Amniotic epithelial cell (primary cell): ENCODE measurements at places on chromosomes 5 and 9.

GRCh38 chr5:141636413-141637122 lies at the start of the genes HDAC3 and RELL2:
HDAC3 (minus strand) TSS chr5:141636849; CDS start chr5:141636790, 59 bp downstream.
RELL2 (plus strand) TSS chr5:141636997; CDS start chr5:141638226, 1,229 bp downstream.
- peak; percentile 77 for DNase-seq

- no peak for DNase-seq
Measured at GRCh38 chr9:127273326-127273725, 8.8 kb downstream of the GARNL3 start.

- no peak for DNase-seq
Measured at GRCh38 chr5:56703952-56704351, 111.4 kb upstream of the MAP3K1 start.

GRCh38 chr5:159405611-159406031 lies 75.3 kb upstream of the IL12B start:
- no peak for DNase-seq

DNA sequence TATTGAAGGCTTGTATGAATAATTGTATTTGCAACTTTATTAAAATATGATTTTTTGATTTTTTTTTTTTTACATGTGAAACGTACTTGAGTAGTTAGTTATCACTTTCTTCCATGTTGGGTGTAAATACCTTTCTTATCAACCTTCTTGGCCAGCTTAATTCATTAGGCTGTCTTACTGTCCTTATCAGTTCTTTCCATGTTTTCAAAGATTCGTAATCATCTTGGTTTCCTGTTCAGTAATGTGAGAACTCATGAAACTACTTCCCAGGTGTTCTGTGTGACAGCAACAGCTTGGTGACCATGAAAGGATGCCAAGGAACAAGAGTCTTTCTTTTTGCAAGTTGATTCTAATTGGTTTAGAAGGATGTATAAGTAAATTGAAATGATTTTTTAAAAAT lies 100.0 kb downstream of the ADGRV1 start:
- no peak for DNase-seq

DNA sequence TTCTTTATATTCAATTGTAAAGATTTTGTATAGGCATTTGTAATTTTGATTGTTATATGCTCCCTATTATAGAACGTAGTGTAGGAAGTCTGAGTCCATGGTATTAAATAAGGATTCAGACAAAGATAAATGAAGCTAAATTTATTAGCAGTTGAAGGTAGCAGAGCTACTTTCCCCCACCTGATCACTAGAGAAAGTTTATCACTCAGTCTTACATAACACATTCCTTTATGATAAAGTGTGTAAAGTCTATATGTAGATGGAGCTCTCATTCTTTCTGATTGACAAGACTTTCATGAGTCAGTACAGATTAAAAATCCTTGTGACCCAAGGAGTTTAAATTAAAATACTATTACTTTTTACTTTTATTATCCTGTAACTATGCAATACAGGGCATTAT lies 2.3 kb upstream of the MIER3 start:
- DNase-seq, result no peak

DNA sequence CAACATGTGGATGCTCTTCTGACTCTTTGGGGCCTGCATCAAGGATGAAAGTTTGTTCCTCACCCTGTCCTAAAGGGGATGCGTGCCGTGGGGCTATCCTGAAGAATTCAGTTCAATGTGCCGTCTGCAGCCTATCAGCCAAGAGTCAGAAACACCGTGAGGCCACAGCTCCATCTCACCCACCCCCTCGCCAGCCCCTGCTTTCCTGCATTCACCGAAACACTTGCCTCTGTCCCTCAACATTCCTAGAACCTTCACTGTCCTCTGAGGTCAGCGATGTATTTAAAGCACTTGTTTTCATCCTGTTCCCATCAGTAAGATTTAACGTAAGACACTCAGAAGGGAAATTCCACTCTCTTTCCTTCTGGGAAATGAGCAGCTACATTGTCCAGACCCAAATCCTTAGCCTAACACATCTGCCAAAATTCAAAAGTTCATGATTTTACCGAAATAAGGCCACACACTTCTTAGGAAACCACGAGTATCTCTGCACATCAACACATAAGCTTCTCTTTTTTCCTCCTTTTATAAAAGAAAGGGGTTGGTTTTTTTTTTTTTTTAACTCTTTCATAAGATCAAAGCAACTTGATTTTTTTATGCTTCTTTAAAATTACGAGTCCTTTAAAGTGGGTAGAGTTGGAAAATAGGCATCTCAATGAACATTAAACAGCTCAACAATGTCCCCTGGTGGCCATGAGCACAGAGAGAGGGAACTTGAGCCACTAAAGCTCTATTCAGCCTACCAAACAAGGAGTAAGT lies 100.7 kb downstream of the SUSD1 start:
- DNase-seq, result peak; percentile 98

GRCh38 chr5:54184806-54185205 lies 125.6 kb downstream of the ARL15 start:
- DNase-seq, result no peak

GRCh38 chr5:157502143-157502647 lies 42.2 kb downstream of the NIPAL4 start:
- DNase-seq, result peak; percentile 55

- DNase-seq, result no peak
Measured at GRCh38 chr5:107567901-107568671, 102.7 kb downstream of the EFNA5 start.

- DNase-seq, result no peak
Measured at GRCh38 chr5:150593996-150594395, 46.5 kb upstream of the SYNPO start.

DNA sequence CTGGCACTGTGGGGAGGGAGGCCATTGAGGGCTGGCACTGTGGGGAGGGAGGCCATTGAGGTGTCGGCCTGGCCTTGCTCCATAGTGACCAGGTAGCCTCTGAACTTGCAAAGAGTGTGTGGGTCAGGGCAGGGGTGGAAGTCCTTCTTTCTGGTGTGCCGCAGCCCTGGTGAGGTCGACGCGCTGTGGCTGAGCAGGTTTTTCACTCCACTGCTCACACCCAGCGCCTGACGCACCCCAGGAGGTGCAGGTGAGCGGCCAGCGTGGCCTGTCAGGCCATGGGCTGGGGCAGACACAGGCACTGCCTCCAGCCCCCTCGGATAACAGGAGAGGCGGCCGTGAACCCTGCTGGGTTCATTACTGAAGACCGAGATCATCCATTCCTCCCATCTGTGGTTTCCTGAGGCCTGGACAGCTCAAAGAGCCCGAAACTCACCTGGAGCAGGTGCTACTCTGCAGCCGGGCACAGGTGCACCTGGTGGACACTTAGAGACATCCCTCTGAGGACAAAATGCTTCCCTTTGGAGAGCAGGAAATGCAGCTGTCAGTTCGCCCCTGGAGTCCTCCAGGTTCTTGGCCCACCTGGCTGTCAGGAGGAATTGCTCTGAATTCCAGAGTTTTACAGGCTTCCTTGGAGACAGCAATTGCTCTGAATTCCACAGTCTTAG lies 32.4 kb downstream of the LHX3 start:
- DNase-seq, result no peak

GRCh38 chr5:176985516-176985915 lies 21.1 kb downstream of the UIMC1 start:
- DNase-seq, result no peak

DNA sequence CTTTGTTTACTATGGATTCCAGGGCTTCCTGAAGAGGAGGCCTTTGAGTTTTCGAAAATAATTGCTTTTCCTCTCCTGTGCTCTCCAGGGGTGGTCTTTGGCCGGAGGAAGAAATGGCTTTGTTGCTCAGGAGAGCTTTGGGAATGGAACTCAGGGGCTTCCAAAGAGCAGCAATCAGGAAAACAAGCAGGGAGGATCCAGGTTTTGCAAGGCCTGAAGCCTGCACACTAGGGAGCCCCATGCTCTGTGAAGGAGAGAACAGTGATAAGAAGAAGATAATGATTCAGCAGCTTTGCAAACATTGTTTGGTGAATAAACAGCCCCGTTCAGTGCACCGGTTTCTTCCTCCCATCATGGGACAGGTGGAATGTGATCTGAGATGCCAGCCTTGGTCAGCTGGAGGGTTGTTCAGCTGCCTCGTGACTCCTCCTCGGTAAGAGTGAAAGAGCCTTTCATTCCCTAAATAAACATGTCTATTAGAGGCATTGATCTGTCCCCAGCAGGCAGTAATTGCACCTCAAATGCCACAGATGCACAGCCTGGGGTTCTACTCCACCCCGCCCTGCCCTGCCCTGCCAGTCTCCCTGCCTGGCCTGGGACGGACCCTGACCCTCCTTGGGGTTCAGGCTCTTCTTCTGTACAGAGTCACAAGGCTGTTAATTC lies 11.5 kb upstream of the ALDH1B1 start:
- peak; percentile 66 for DNase-seq

DNA sequence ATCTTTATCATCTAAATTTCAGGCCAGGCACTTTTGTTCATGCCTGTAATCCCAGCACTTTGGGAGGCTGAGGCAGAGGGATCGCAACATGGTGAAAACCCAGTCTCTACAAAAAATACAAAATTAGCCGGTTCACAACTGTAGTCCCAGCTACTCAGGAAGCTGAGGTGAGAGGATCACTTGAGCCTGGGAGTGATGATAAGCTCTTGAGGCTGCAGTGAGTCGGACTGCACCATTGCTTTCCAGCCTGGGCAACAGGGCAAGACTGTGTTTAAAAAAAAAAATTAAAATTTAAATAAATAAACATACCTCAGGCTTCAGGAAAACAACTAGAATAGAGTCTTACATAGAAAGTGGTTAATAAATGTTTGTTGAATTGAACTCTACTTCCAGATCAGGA lies 147.4 kb downstream of the AGTPBP1 start:
- no peak for DNase-seq

- DNase-seq, result no peak
Measured at GRCh38 chr9:138103849-138104206, 226.2 kb downstream of the CACNA1B start.

- peak; percentile 1 for DNase-seq
Measured at GRCh38 chr9:93361995-93362394, 89.5 kb upstream of the FAM120A start.

- DNase-seq, result no peak
Measured at GRCh38 chr5:66362687-66363086, 218.6 kb downstream of the SREK1 start.

DNA sequence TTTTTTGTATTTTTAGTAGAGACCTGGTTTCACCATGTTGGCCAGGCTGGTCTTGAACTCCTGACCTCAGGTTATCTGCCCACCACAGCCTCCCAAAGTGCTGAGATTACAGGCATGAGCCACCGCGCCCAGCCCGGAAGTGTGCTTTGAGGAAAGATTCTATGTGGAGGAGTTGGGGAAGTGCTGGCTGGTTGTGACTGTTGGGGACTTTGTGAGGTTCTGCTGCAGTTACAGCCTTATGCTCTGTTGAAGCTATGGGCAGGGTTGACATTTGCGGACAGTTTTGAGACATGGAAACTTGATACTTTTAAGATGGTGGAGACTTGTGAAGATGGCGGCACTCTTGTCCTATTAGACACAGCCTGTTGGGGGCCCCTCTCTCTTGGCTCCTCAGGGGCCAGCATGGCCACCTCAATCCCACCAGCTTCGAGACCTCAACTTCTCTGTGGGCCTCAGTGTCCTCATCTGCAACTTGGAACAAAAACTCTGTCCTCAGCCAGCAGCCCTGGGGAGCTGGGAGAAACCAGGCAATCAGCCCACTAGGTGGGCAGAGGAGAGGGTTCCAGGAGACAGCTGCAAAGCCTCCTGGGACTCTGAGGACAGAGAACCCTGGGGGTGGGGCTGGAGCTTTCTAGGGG lies 24.9 kb downstream of the C9orf50 start:
- no peak for DNase-seq

- DNase-seq, result peak; percentile 27
Measured at GRCh38 chr5:90518661-90519060, 10.7 kb downstream of the LYSMD3 start.

- peak; percentile 44 for DNase-seq
Measured at GRCh38 chr5:133944263-133945185, 23.9 kb downstream of the C5orf15 start.

DNA sequence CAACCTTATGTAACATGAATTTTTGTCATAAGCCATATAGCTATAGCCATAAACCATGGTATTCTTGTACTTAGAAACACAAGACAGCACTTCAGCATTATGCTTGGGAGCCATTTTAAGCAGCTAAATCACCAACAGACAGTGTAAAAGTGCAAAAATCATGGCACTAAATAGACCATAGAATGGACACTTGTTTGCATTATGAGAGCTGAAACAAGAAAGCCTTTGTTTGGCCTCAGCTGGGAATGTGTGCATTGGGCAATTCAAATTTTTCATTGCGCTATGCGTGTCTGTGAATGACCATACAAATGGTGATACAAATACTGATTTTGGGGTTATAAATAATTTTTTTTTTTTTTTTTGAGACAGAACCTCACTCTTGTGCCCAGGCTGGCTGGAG lies 23.7 kb downstream of the KDM4C start:
- no peak for DNase-seq

DNA sequence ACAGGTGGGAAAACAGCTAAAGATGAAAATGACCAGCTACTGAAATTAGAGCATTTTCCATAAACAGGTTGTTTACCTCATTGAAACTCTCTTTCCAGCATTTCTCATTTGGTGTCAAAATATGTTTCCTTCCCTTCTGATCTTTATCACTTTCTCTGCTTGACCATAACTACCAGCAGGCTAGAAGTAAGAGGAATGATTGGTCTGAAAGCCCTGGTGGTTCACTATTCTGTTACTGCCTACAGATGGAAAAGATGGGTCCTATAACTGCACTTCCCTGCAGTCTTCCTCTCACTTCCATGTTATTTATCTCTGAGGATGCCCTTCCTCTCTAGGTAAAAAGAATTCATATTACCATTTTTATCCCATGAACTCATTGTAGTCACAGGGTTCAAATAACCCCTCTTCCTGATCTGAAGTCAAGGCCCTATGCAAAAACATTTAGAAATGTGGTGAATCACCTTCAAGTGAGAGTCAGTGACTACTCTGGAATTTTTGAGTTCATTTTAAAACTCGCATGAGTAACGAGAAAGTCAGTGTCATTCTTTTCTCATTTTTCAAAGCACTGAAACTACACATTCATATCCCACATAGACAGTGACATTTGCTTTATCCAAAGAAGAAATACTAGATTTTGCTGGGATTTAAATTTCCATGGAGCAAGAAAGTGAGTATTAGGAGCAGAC lies 51.7 kb downstream of the ZNF474 start:
- peak; percentile 93 for DNase-seq

GRCh38 chr5:176959051-176959450 lies 47.5 kb downstream of the UIMC1 start:
- peak; percentile 35 for DNase-seq

DNA sequence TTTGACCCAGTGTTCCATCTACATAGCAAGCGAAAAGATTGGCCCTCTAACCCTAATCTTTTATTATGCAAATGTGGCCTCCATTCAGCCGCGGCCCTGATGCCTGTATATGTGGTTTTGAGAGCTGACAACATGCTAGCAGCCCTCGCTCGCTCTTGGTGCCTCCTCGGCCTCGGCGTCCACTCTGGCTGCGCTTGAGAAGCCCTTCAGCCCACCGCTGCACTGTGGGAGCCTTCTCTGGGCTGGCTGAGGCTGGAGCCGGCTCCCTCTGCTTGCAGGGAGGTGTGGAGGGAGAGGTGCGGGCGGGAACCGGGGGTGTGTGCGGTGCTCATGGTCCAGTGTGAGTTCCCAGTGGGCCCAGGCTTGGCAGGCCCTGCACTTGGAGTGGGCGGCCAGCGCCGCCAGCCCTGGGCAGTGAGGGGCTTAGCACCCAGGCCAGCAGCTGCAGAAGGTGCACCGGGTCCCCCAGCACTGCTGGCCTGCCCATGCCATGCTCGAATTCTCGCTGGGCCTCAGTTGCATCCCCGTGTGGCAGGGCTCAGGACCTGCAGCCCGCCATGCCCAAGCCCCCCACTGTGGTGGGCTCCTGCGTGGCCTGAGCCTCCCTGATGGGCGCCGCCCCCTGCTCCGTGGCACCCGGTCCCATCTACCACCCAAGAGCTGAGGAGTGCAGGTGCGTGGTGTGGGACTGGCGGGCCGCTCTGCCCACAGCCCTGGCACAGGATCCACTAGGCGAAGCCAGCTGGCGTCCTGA lies 757.5 kb upstream of the CTNND2 start:
- DNase-seq, result no peak

GRCh38 chr9:37952731-37953130 lies 48.8 kb upstream of the SLC25A51 start:
- peak; percentile 94 for DNase-seq
